GM19239 (cell line): ENCODE measurements at places on chromosomes 2 and 18.

- no peak for DNase-seq
Measured at GRCh38 chr18:11570073-11570588, 39.3 kb upstream of the SLC35G4 start.

- no peak for DNase-seq
Measured at GRCh38 chr2:162063899-162064298, 10.1 kb downstream of the DPP4 start.

DNA sequence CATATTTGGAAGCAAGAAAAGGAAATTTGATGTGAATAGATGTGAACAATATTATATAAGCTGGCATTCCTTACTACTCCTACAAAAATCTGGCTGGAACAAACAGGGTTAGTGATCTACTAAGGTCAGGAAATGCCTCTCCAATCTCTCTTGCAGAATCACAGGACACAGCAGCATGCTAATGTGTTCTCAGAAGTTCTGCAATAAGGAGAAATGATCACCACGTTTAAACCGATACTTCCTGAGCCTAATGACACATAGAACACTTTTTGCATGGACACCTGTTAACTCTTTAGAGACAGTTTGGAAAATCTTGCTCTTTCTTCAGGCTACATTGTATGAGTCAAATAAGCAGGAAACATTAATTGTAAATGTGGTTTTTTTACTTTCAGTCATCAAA lies 89.6 kb upstream of the MAP3K20 start:
- DNase-seq, result no peak

- DNase-seq, result no peak
Measured at GRCh38 chr2:62156861-62157496, 38.9 kb upstream of the B3GNT2 start.

GRCh38 chr18:10660179-10660884 lies 134.5 kb downstream of the NAPG start:
- DNase-seq, result no peak

DNA sequence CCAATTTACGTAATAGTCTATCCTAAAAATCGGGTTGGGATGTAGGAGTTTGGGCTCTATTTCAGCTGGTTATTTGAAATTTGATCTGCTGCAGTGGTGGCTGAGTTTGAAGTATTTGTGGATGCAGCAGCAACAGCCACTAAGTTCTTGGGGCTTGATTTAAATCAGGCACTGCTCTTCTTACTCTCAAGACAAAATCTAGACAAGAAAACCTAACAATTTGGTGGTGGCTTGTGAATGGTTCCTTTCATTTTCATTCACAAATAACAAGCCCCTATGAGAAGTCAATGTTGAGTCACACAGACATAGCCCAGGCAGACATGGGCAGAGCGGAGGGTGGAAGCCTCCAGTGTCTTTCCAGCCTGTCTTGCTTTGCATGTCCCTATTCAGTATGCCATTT lies 199.3 kb downstream of the LTBP1 start:
- DNase-seq, result no peak

DNA sequence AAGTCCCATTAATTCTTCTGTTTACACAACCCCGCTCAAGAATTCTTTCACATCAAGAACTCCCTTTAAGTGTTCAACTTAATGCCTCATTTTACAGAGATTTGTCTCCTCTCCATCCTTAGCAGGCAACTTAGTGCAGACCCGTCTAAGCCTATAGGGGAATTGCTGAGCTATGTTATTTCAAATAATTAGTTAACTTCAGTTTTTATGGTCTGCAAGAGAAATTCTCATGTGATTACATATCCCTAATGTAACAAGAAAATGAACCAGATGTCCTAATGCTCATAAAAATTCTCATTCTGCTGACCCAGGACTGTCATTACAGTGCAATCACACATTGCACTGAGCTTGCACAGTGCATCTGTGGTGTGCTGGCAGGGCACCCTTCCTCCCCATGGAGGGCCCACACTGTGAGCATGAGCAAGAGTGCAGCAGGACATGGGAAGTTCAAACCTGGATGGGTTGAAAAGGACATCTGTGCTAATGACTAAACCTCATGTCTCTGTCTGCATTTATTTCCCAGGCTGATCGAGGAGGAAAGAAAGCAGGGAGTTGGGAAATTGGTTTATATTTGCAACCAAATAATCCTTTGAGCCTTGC lies 97.1 kb downstream of the COL5A2 start:
- no peak for DNase-seq

- DNase-seq, result no peak
Measured at GRCh38 chr18:67938660-67939059, 422.1 kb upstream of the DSEL start.

DNA sequence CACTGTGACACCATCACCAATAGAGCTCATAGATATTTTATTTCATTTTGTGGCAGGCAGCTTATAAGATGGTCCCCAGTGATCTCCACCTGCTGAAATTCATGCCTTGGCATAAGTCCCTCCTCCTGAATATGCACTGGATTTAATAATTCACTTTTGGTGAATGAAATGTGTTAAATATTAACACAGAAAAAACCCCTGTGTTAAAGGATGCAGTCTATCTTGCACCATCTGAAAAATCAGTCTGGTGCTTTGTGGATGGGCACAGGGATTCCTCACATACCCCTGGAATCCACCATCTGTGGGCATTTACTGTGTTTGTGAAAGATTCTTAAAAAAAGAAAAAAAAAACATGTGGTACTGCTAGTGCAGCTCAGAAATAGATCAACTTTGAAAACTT lies 26.1 kb upstream of the WIPF1 start:
- DNase-seq, result no peak

DNA sequence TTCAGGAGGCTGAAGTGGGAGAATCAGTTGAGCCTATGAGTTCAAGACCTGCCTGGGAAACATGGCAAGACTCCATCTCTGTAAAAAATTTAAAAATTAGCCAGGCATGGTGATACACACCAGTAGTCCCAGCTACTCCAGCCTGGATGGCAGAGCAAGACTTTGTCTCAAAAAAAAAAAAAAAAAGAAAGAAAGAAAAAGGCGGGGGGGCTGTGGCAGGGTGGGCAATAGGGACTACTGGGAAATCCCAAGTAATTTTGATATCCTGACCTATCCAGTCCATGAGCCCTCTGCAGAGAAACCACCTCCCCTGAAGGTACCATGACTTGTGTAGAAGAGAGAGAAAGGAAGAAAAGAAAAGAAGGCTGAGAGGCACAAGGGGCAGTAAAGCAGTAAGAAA lies 45.3 kb downstream of the ALPK2 start:
- no peak for DNase-seq

DNA sequence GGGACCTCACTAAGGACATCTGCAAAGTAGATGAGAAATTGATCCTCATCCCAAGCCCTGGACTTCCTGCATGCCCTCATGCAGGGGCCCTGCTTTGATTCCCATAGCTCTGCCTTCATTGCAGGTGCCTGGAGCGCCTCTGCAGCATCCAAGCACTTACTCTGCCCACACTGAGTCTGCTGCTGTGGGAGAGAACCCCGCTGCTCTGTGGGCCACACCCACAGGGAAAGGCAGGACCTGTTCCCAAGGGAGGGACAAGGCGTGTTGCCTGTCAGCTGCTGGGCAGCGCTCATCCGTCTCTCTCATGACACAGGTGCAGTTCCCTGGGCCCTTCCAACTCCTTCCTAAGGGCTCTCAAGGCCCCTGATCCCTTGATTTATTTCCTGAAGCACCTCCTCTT lies 266.8 kb upstream of the SMIM21 start:
- no peak for DNase-seq

DNA sequence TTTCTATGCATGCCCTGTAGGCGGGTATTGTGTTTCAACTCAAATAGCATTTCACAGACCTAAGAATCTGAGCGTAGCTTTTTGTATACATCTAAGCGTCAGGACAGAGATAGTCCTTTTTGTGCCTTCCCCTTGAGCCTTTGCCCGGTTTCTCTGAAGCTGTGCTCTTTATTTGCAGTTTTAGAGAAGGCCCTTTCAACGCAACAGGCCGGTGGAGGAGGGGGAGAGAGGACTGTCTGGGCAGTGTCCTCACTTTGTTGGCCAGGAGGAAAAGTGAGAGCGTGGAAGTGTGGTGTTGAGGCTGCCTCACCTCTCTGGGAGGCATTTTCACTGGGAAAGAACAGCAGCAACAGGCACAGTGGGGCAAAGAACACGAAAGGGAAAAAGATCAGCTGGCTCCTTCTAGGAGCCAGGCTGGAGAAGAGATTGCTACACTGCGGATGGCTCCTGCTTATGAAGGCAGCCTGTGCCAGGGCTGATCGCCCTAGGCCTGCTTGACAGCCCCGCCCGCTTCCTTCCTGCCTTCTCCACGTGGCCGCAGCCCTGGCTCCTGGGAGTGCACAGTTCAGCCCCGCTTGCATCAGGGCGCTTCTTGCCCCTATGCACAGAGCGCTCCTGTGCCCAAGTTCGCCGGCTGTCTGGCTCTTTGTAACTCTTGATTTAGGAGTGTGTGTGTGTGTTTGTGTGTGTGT lies 195.6 kb upstream of the POU3F3 start:
- DNase-seq, result no peak

DNA sequence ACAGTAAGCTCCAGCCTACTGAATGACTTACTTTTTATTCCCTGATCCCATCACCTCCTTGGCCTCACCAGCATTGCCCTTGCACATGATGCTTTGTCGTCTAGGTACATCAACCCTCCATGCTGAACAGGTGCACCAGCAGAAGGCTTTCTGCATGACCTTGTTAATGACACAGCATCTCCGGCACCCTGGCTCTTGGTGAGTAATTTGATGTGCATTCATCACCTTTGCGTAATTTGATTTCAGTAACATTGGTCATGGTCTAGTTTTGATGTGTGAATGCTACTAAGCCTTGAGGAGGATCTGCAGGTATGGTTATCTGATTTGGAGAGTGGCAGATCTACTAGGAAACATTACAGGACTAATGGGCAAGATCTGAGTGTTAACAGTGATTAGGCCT lies 103.6 kb downstream of the STK39 start:
- no peak for DNase-seq

- no peak for DNase-seq
Measured at GRCh38 chr2:175630280-175631244, 371.5 kb downstream of the LNPK start.

DNA sequence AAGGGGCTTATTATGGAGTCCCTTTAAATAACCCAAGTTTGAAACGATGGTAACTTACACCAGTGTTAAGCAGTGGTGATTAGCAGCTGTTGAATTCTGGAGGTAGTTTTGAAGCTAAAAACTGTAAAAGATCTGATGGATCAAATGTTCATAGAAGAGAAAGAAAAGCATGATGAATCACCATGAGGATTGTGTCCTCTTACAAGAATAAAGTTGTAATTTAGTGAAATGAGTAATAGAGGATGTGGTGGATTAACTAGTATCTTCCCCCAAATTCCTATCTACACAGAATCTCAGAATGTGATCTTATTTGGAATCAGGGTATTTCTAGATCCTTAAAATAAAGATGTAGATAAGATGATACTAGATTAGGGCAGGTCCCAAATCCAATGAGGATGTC lies 1138.2 kb upstream of the TMEFF2 start:
- DNase-seq, result no peak

DNA sequence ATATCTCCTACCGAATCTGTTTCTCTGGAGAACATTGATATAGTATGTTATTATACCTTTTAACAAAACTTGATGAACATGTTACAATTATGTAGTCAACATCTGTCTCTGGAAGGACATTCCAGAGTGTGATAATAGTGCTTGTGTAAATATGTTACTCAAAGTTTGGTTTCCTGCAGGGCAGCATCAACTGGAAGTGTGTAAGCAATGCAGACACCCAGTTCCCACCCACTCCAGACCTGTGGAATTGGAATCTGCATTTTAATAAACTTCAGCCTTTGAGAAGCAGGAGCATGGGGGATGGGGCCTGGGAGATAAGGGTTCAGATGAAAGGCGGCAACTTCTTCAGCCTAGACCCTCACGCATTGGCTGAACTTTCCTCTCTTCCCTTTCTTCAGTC lies 398.9 kb downstream of the RND3 start:
- no peak for DNase-seq

DNA sequence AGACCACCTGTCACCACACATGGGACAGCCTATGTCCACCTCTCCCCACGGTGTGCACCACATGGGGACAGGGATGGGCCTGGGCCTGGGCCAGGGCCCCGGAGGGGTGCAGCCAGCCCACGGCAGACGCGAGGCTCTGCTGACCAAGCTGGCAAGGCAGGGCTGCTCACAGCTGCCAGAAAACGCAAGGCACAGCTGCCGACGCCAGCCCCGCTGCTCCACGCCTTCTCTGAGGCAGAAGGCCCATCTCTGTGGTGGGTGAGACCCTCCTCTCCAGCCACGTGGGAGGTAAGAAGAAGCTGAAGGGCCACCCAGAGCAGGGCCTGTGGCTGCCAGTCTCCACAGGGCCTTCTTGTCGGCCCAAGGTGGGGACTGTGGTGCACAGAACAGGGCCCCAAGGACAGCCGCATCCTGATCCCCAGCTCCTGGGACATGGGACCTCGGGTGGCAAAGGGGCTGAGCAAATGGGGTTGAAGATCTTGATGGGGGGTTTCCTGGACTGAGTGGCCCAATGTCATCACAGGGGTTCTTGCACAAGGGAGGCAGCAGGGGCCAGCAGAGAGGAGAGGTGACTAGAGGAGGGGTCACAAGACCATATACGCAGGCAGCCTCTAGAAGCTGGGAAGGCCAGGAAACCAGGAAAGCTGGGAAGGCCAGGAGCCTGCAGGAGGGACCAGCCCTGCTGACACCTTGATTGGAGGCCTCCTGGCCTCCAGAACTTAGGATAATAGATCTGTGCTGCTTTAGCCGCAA lies 72.3 kb downstream of the NDUFA10 start:
- DNase-seq, result no peak

DNA sequence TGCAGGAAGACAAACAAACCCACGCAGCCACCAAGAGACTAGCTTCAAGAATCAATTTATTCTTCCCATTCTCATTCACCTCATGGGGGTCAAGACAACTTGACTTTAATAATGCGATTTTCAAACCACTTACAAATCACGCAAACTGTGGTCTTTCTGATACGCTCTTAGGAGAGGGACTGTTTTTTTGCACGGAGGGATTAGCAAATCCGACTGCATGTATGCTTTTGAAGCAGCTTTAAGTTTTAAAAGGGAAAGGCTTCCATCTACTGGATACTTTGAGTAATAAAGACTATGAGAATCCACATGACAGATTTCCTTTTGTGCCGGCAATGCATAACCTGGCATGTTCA lies 322.9 kb upstream of the KCNJ3 start:
- DNase-seq, result no peak

DNA sequence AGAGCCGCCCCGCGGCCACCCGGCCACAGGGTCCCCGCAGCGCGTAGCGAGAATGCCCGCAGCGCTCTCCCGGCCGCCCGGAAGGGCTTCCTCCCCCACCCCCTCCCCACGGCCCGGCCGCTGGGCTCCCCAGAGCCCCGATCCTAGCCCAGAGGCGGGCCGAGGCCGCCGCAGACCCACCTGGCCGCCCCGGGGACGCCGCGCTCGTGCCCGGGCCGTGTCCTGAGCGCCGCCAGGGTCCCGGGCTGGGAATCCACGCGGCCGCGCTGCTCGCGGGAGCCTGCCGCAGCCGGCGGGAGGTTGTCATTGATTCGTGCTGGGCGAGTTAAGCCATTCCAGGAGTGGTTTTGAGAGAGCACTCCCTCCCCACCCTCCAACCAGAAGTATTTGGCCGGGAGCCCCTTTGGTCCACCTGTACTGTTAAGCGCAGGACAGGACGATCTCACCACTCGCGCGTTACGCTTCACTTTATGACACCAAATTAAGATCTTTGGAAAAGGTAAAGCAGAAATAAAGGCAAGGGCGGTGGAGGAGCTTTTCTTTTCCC lies 206.4 kb upstream of the SMAD2 start:
- no peak for DNase-seq
